ENCODE measurements at places on chromosomes 5 and 9. TPM values are rescaled to one million over a fixed set of nuclear protein-coding genes. Genes with fewer than 3 reads are reported as not detected.
A peak's percentile ranks its signal among the peaks of the same experiment; 100 is the strongest.

DIRAS2 gene
- total RNA-seq, result not detected

RACK1 gene
- total RNA-seq, result 2,318 TPM

ZNF462 gene
- 0.20 TPM for total RNA-seq

BARHL1 gene
- total RNA-seq, result not detected

RASEF gene
- 0.20 TPM for total RNA-seq

ANKRD34B gene
- total RNA-seq, result not detected

FOXI1 gene
- not detected for total RNA-seq

GPR150 gene
- not detected for total RNA-seq

DNA sequence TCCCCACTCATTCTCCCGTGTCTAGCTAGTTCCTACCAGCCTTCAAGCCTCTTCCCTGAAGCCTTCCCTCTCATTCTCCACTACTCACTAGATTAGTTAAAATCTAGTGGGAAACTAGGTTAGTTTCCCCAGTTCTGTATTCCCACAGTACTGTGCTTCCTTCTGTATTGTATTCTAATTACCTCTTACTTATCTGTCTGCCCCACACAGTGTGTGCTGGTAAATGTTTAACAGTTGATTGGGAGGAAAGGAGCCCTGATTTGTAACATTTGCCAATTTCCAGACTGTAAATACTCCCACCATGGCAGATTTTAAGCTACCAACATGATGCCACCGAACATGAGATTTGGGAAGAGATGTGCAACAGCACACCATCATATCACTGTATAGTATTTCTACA is 8.3 kb downstream of the KLHL3 start:
- no peak overlapping the region for H3K27ac ChIP-seq
- H3K36me3 ChIP-seq, result no peaks in the 10 kb centered on the region
- no peaks in the 10 kb centered on the region for H3K27me3 ChIP-seq
- no peak overlapping the region for H3K4me3 ChIP-seq

DNA sequence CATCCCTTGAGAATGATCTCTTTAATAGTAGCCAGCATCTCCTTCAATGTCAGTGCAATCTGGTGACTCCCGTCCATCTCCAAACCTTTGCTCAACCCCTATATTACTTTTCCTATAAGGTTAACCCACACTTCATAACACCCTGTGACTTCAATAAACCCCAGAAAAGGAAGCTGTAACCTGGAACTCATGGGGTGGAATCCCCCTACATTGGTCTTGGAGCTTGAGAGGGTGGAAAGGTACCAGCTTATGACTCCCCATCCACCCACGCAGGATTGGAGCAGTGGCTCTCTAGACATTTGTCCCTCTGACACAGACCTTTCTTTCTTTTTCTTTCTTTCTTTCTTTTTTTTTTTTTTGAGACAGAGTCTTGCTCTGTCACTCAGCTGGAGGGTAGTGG is 54.7 kb upstream of the ZFR start:
- H3K4me1 ChIP-seq, result no peaks in the 10 kb centered on the region
- H3K27me3 ChIP-seq, result peaks cover 38% of the 10 kb centered on the region
- no peaks in the 10 kb centered on the region for H3K36me3 ChIP-seq
- no peak overlapping the region for H3K4me3 ChIP-seq

- H3K36me3 ChIP-seq, result no peaks in the 10 kb centered on the region
- H3K27ac ChIP-seq, result no peak overlapping the region
- no peaks in the 10 kb centered on the region for H3K27me3 ChIP-seq
- no peak for DNase-seq
- no peak overlapping the region for H3K4me3 ChIP-seq
Measured at GRCh38 chr5:142246258-142246657, 78.6 kb downstream of the SPRY4 start.

DNA sequence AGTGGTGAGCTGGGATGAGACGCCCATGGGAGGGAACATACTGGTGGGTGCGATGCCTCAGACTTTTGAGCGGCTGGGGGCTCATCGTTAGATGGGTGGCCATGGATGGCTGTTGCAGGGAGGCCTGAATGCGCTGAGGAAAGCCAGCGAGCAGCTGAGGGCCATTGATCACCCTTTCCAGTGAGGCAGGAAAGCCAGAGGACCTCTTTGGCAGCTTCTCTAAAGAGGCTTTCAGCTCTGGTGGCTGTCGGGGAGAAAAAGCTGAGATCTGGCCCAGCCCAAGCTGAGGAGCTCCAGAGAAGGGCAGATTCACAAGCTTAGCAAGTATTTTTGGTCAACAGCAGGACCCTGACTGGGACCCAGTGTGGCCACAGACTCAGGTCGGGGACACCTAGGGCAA is 13.3 kb upstream of the VAV2 start:
- H3K4me3 ChIP-seq, result no peak overlapping the region
- H3K36me3 ChIP-seq, result no peaks in the 10 kb centered on the region
- no peaks in the 10 kb centered on the region for H3K4me1 ChIP-seq
- peaks cover 25% of the 10 kb centered on the region for H3K27me3 ChIP-seq
- H3K27ac ChIP-seq, result no peak overlapping the region

DNA sequence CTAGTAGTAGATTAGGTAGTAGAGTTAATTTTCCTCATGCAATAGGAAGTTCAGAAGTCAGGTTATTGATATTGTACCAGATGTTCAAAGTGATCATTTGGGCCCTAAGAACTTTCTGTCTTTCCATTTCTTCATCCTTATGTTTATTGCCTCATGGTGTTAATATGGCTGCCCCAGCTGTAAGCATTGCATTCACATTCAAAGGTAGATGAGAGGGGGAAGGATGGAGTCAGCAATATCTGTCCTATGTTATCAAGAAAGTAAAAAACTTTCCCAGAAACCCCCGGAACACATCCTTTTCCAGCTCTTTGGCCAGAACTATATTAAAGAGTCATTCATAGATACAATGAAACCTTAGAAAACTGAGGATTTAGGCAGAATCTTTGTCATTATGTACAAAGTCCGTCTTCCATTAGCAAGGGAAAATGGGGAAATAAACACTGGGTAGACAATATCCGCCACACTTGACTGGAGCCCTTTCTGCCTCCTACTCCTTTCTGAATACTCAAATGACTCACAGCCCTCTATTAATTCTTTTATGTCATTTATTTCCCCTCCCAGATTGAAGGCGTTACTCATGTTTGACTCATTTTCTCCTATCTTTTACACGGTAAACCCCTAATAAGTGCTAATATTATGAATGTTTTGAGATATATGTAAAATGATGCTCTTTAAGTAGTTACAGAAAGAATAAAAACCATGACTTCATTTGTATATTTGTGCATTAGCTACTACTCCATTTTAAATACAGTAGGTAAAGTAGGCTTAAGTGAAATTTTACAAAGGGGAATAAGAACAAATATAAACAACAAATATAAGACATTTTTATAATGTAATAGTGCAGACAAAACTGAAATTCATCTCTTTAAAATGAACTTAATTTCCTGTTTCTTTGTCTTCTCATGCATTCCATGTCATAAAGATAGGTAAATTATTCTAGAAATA is 127.6 kb downstream of the SLF1 start:
- H3K27me3 ChIP-seq, result no peaks in the 10 kb centered on the region
- no peak overlapping the region for H3K4me3 ChIP-seq
- no peaks in the 10 kb centered on the region for H3K4me1 ChIP-seq

DNA sequence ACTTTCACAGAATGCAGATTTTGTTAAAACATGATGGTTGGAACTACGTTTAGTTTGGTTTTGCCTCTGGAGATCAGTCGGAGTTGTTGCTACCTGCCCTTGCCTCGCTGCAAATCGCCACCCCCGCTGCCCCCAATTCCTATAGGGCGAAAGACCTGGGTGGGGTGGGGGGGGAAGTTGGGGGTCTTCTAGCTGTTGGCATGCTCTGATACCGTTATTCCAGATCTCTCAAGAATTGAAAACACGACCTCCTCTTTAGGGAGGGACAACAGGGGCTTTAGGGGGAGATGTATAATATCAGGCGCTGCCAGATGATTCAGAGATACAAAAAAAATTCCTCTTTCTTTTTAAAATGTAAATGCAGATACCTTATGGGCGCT is 36.4 kb upstream of the NFIB start:
- H3K27me3 ChIP-seq, result no peaks in the 10 kb centered on the region
- H3K27ac ChIP-seq, result no peak overlapping the region
- DNase-seq, result no peak
- no peaks in the 10 kb centered on the region for H3K4me1 ChIP-seq
- no peaks in the 10 kb centered on the region for H3K36me3 ChIP-seq

DNA sequence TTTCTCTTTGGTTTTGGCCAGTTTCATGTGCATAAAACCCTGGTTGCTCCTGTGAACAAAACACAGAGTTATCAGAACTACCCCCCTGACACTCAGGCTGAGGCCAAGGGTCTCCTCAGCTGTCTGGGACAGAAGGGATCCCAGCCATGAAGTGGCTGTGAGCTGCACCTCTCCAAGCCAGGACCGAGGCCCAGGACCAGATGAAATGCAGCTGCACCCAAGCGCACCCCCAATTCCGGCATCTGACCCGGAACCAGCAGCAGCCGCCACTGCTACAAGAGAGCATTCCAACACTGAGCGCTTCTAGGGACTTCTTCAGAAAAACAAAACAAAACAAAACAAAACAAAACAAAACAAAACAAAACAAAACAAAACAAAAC is 16.0 kb upstream of the SLC25A51 start:
- H3K27me3 ChIP-seq, result no peaks in the 10 kb centered on the region
- H3K4me3 ChIP-seq, result no peak overlapping the region
- no peak for DNase-seq
- peaks cover 11% of the 10 kb centered on the region for H3K36me3 ChIP-seq
- H3K27ac ChIP-seq, result no peak overlapping the region

DNA sequence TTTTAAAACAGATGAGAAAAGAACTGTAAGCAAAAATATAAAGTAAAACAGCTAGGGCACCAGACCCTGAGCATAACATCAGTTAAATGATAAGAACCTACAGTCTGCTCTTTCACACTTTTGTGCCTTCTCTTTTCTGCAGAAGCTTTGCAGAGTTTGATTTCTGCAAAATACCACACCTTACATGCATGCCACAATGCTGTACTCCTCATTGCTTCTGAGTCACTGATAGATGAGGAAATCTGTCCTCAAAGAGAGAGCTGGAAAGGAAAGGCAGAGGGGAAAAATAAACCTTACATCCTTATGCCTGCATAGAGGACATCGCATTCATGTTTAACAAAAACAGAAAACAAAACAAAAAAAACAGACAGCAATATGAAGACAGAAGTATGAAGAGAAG is 142.9 kb downstream of the ATPSCKMT start:
- H3K27ac ChIP-seq, result no peak overlapping the region
- peaks cover 27% of the 10 kb centered on the region for H3K27me3 ChIP-seq
- no peak overlapping the region for H3K4me3 ChIP-seq
- no peak for DNase-seq

DNA sequence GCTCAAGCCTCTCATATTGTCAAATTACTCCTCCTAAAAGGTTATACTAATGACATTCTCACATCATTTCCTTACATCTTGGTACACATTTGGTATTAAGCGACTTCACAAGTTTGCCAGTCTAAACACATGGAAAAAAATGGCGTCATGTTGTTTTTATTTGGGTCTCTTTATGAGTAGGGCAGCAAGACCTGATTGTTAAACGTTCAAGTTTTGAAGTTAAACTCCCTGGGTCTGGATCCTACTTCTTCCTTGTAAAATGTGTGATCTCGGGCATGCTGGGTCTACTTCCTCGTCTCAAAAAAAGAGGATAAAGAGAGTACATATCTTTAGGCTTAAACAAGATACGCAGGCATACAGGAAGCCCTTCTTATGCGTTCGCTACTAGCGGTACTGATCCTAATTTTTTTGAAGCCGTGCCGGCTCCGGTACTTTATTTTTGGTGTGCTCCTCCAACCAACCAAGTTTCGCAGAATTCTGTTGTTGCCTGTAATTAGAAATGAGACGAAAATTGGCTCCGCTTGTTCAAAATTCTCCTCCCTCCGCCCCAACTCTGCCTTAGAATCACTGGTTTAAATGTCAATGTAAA is 596 bp upstream of the CDC37L1 start:
- peak overlapping the region; percentile 80 for H3K4me3 ChIP-seq
- H3K36me3 ChIP-seq, result peaks cover 6% of the 10 kb centered on the region
- no peaks in the 10 kb centered on the region for H3K27me3 ChIP-seq
- H3K4me1 ChIP-seq, result peaks cover 20% of the 10 kb centered on the region
- DNase-seq, result no peak

- no peak overlapping the region for H3K4me3 ChIP-seq
- no peaks in the 10 kb centered on the region for H3K4me1 ChIP-seq
- no peaks in the 10 kb centered on the region for H3K36me3 ChIP-seq
- no peak overlapping the region for H3K27ac ChIP-seq
- no peaks in the 10 kb centered on the region for H3K27me3 ChIP-seq
Measured at GRCh38 chr5:6029811-6030271, 348.5 kb downstream of the MED10 start.

- peaks cover 1% of the 10 kb centered on the region for H3K27me3 ChIP-seq
- DNase-seq, result no peak
- peak overlapping the region; percentile 83 for H3K4me3 ChIP-seq
- peaks cover 12% of the 10 kb centered on the region for H3K36me3 ChIP-seq
- H3K4me1 ChIP-seq, result peaks cover 21% of the 10 kb centered on the region
Measured at GRCh38 chr5:6711409-6712141, 1.7 kb upstream of the TENT4A start.

- H3K4me1 ChIP-seq, result no peaks in the 10 kb centered on the region
- no peak overlapping the region for H3K4me3 ChIP-seq
- no peak for DNase-seq
Measured at GRCh38 chr9:117742131-117742530, 37.9 kb downstream of the TLR4 start.

Data from K562 (cell line).